Head of caudate nucleus (tissue), 42 donors: ENCODE measurements at places on chromosomes 13 and 19.

DNA sequence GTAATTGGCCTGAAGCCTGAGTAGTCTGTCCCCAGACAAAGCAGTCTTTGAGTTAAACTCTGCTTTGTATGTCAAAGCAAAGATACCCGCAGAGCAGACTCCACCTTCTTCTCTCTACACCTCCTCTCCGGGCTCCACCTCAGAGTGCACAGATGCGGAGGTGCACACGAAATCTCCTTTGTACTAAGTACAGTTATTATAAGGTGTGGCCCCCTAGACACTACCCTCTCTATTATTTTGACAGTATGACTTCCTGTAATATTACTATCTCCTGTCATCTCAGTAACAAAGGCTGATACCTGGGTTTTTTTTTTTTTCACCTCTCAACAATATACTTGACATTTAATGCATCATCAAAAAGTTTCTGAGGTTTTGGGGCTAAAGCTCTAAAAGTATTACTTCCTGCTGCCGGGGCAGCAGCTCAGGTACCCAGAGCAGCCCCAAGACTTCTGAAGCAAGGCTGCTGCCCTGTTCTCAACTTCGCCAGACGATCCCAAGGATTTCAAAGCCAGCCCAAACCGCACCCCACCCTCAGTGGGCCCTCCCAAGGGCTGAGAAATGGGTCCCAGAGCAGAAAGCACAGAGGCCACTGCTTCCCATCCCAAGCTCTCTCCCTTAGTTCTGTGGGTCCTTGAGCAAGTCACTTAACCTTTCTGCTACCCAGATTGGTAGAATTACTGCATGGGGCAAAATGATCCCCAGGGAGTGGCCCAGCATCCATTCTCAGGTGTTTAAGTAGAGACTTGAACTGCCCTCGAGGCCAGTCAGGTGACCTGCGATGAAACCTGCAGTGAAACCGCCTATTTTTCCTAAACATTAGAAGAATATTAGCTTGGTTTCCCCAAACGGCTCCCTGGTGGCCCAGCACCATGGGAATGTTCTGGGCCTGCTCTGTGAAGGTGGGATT is 180.6 kb downstream of the FOXO1 start:
- DNase-seq: no peak

GRCh38 chr13:48411841-48412531 is 927 bp downstream of the LPAR6 start:
- DNase-seq: no peak

DNA sequence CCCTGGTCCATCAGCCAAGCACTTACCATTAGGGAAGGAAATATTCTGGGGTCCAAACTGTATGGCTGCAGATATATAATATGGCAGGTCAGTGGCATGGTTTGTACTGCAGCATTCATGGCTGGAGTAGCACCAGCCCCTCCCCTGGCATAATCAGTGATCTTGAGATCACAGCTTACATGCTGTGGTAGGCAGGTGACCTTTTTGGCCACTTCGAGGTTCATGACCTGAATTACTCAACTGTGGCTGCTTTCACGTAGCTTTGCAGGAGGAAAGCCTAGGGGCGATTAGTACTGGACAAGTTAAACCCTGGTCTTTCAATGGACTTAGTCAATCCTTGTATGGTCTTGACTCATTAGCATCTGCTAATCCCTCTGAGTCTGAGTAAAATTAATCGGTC is 169.8 kb downstream of the SPRY2 start:
- no peak for DNase-seq

DNA sequence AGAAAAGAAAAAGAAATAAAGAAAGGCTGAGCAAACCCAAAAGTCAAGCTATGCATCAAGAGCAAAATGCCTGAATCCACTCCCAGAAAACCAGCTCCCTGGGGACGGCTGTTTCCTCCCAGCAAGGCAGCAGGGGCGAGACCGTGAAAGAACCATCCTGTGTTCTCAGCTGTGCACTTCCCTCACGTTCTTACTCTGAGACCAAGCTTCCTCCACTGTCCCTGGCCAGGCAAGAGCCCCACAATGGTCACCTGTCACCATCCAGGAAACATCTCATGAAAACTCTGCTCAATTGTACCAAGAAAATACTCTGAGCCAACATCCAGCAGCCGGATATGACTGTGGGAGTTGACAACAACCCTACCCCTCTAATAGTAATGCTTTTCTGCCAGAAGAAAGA is 22.9 kb downstream of the RAB20 start:
- no peak for DNase-seq

DNA sequence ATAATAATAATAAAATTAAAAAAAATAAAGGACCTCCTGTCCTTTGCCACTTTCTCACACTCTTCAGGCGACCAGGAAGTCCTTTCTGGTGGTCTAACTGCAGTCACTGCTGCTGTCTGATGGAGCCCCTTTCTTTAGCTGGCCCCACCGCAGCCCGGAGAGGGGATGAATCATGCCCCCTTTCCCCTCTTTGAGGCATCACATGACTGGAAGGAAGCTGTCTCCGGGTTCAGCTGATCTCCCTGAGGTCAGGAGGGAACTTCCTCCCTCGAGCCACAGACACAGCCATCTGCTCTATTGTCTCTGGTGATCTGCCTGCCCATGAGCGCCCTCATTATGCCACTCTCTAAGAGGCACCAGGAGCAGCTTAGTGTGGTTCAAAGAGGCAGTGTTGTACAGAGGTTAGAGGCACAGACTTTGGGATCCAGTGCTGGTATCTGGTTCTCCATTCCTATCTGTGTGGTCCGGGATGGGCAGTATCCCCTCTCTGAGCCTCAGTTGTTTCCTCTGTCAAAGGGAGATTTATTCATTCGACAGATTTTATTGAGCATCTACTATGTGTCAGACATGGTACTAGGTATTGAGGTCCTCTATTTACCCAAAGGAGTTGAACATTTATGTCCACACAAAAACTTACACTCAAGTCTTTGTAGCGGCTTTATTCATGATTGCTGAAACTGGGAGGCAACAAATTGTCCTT is 30.0 kb downstream of the VAV1 start:
- peak; percentile 45 for DNase-seq

- no peak for DNase-seq
These were observed 62.6 kb downstream of the STK24 start for GRCh38 chr13:98514288-98514687.

DNA sequence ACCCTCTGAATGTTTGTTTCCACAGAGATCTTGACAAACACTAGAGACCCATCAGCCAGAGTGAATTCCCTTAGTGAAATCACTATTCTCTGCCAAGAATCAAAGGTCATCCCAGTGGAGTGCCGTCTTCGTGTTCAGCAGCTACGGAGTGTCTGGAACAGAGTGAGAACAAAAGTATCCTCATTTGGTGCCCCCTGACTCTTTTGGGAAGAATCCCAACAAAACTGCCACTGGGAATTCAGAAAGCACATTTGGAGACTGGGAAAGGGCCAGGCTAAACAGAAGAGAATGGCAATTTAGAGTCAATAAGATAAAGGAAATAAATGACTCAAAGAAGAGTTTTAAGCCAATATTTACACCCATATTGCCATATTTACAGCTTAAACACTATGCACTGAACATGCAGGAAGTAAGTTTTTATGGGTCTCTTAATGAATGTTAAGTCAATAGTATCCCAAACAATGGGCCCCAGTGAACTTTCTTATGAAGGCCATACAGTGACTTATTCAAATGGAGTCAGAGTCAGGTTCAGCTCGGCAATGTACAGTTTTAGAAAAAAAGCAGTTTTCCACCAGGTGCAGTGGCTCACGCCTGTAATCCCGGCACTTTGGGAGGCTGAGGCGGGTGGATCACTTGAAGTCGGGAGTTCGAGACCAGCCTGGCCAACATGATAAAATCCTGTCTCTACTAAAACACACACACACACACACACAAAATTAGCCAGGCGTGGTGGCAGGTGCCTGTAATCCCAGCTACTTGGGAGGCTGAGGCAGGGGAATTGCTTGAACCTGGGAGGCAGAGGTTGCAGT is 392.6 kb downstream of the KLF5 start:
- no peak for DNase-seq

DNA sequence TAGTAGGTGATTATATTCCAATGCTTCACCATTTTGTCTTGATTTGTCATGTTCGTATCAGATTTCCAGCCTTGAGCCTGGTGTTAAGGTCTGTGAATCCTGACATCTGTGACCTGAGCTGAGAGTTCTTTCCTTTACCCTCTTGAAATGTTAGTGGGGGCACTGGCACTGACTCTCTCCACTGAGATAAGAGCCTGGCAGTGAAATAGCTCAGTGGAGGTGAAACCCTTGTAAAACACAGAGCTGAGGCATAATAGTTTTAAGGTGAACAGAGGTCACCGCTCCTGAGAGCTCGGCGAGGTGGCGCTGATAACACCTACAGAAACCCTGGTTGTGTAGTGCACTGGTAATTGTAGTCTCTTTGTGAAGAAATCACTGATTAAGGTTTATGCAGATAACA is 748.2 kb downstream of the DIAPH3 start:
- DNase-seq: peak; percentile 18

- no peak for DNase-seq
These were observed 3.3 kb upstream of the ZNF580 start for GRCh38 chr19:55637534-55637933.

DNA sequence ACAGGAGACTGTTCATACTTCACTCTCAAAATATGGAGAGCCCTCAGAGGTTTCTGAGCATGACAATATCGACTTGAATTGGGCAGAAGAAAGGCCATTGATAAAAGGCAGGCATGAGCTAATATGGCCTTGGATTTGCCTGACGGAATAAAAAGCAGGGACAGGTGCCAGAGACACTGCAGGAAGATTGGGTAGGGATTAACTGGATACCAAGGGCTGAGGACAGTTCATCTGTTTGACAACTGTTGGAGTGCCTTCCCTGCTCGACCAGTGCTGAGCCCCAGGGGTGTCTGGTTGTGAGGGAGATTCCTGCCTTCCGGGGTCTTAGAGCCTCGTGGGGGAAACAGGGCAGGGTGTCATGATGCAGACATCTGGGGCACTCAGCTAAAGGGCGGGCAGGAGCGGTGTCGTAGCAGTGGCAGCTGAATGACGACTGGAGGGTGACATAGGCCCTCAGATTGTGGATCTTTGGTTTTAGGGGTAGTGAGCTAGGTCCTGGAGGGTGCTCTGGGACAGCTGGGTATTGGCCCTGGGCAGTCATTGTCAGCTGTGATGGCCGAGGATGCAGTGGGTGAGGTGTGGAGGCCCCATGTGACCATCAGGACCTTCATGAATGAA is 12.3 kb downstream of the GATAD2A start:
- no peak for DNase-seq

DNA sequence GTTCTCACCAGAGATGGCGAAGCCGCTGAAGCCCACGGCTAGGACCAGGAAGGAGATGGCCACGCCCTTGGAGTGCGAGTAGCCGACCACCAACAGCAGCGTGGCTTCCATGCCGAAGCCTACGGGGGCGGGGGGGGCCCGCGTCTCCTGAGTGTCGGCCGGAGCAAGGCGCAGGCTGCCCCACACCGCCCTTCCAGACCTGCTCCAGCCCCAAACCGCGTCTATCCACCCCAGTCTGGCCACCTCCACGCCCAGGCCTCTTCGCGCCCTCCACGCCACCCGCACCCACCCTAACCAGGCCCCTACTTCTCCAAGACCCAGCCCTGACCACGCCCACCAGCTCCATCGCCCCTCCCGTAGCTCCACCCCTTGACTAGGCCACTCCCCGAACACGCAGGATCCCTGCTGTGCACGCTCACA is 6.2 kb downstream of the GFY start:
- no peak for DNase-seq

- DNase-seq: peak; percentile 61
These were observed 1.5 kb downstream of the ERF start for GRCh38 chr19:42253245-42254088.

- no peak for DNase-seq
These were observed 4.9 kb downstream of the ZNF506 start for GRCh38 chr19:19816679-19817078.
